Effector memory CD4-positive, alpha-beta T cell (primary cell): ENCODE measurements at places on chromosomes 5 and 9.

GRCh38 chr9:79569814-79570447, 1.8 kb upstream of the TLE4 start:
- DNase-seq, result no peak

GRCh38 chr5:150408231-150408943, 4.3 kb downstream of the CD74 start:
- no peak for DNase-seq

GRCh38 chr9:107983181-107983603, 493.6 kb upstream of the KLF4 start:
- DNase-seq, result no peak

GRCh38 chr5:64874753-64875152, 106.0 kb downstream of the CWC27 start:
- no peak for DNase-seq

DNA sequence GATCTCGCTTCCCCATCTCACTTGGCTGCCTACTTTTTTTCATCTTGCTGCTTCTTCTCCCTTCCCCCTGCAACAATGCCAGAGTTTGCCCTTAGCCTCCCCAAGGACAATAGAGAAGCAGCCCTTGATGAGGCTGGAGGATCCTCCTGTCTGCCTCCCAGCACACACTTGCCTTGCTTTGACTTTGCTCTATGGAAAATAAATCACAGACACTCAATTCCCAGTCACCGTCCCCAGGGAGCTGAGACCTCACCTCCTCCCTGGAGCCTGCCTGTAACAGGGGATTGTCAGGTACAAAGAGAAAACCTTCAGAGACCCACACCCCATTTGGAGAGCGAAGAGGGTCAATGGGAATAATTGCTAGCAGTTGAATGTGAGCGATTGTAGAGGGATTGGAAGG, 242.1 kb upstream of the ZNF462 start:
- DNase-seq, result no peak

GRCh38 chr5:68181039-68181599, 34.4 kb upstream of the PIK3R1 start:
- no peak for DNase-seq

DNA sequence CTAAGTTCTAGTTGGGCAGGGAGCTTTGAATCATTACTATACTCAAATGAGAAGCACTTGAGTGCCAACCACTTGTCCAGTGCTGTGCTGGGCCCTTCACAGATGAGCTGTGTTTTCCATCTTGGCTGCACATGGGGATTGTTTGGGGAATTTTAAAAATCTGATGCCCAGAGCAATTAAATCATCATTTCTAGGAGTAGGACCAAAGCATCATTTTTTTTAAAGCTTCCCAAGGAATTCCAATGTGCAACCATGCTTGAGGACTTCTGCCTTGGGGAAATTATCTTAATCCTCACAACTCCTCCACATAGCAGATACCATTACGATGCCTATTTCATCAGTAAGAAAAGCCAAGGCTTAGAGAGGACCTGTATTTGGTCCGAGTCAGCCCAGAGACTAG, 131.4 kb downstream of the TMEM174 start:
- no peak for DNase-seq

GRCh38 chr5:104951829-104952228, 1389.2 kb upstream of the NUDT12 start:
- DNase-seq, result no peak

DNA sequence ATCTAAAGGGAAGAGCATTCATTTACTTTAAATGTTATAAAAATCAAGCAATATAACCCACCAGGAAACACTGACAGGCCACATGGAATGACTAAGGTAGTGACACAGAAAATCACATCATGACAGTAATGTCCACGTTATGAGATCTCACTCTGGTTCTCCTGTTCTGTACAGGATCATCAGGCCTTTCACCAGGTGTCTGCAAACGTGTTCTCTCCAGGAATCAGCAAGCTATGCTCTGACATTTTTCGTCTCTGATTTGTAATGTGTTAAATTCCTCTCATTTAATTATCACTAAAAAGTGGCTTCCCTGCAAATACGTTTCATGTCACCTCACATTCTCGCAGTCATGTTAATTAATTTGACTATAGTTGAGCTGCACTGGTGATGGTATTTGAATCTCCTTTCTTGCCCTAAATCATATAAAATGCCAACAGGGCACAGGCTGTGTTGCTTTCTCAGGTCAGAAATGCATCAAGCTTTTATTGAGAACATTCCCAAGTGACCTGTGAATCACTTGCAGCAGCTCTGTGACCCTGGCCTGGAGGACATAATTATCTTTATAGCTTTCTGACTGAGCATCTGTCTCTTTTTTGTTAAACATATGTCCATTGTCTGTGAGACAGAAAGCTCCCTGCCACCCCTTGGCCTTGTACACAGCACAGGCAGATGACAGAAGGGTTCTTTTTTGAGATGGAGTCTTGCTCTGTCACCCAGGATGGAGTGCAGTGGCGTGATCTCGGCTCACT, 196.2 kb downstream of the DIRAS2 start:
- no peak for DNase-seq

GRCh38 chr5:173747876-173748275, 131.4 kb upstream of the BOD1 start:
- DNase-seq, result no peak

DNA sequence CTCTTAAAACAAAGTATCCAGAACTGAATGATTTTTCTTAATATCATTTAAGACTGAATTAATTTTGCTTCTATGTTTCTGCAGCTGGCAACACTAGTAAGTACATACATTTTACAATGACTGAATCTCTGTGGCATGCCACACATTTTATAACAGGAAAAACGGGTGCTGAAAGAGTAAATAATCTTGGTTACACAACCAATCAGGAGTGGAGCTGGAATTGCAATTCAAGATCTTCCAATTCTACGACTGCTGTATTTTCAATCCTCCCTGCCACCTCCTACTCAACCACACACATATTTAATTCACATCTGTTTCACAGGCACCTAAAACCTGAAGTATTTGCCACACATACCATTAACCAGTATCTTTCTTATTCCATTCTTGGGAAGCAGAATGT, 52.7 kb upstream of the NR5A1 start:
- no peak for DNase-seq

GRCh38 chr5:172678902-172679301, 37.8 kb downstream of the NEURL1B start:
- no peak for DNase-seq

DNA sequence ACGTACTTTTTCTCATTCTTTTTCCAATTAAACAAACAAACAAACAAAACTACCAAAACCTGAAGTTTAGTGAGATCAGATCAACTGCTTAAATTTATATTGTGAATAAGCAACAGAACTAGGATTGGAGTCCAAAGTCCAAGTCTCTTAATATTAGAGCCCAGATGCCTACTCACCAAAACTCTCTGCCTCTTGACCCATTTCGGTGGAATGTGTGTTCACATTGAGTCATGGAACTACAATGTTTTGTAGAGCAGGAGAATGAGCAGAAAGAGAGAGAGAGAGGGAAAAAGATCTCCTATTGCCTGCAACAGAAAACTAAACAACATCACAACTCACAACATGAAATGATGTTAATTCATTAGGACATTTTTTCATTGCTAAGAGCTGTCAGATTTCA, 751.1 kb downstream of the TLR4 start:
- no peak for DNase-seq

GRCh38 chr5:172096207-172096940, 89.9 kb upstream of the FBXW11 start:
- DNase-seq, result no peak

- no peak for DNase-seq
Observed at GRCh38 chr5:69042500-69042899, 51.3 kb upstream of the SLC30A5 start.

- DNase-seq, result no peak
Observed at GRCh38 chr5:645421-645820, 33.3 kb downstream of the CEP72 start.

DNA sequence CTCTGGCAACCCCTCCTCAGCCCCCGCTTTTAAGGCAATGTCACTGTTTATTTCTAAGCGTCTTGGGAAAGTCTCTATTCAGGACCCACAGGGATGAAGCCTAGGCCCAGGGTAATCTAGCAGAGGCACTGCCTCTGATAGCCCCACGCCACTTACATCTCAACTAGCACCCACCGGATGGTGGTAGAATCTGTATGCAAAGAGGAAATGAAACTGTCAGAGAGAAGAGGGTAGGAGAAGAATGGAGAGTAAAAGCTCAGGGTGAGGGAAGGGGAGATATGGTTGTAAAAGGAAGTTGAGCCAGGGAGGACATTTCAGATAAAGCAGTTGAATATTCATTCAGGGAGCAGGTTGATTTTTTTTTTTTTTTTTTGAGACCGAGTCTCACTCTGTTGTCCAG, 3.0 kb downstream of the FRRS1L start:
- DNase-seq, result no peak
